Psoas muscle (tissue), 8 donors: ENCODE measurements at places on chromosomes 7 and 10. TPM values are rescaled to one million over a fixed set of nuclear protein-coding genes. Genes with fewer than 3 reads are reported as not detected.

- no peak for DNase-seq
These were observed 30.5 kb upstream of the SFTPD start for GRCh38 chr10:79979310-79979975.

DNA sequence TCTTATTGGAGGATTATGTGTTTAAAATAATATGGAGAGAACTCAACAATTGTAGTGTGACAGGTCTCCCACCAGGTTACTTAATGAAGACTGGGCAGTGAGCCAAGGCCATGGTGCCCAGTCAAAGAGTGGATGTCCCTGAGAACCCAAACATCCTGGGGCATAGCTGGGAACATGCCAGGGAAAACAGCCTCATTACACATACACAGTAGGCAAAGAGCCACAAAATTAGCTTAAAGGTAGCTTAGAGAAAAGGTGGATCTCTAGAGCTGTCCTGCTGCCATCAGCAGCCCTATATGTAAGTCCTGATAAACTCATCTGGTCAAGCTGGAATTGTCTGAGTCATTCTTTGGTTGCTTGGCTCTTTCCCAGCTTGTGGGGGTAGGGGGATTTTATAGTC lies 287.8 kb downstream of the PHF14 start:
- no peak for DNase-seq

DNA sequence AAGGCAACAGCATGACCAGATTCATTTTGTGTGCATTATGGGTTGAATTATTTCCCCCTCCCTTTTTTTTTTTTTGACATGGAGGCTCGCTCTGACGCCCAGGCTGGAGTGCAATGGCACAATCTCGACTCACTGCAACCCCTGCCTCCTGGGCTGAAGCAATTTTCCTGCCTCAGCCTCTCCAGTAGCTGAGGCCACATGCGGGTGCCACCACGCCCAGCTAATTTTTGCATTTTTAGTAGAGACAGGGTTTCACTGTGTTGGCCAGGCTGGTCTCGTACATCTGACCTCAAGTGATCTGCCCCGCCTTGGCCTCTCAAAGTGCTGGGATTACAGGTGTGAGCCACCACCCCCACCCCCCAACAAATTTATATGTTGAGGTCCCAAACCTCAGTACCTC lies 42.0 kb downstream of the ZNF783 start:
- no peak for DNase-seq

DNA sequence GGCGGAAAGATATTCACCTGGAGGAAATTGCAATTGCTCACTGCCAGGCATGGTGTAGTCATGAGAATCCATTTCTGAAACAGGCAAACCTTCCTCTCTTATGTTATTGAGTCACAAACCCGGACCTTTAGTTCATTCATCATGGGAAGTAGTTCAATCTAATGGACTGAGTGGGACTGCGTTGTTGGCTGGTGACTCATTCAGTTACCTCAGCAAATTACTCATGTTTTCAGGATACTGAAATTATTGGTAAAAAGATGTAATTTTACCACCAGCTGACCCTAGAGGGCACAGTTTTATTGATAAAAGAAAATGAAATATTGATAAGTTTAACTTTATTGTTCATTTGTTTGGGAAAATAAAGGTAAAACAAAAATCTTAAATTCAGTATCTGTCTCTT lies 1194.4 kb upstream of the SORCS1 start:
- DNase-seq = no peak

GTF2IRD2 gene
- polyA plus RNA-seq = 20.7 TPM

GRCh38 chr7:50552139-50552538 lies 13.1 kb downstream of the DDC start:
- no peak for DNase-seq
